ENCODE measurements at places on chromosomes 13 and 19. TPM values are rescaled to one million over a fixed set of nuclear protein-coding genes. Genes with fewer than 3 reads are reported as not detected.

The SERP2 gene
- total RNA-seq = 1.4 TPM

The PLK5 gene
- total RNA-seq = not detected

The SLC6A16 gene
- 0.28 TPM for total RNA-seq

The CHST8 gene
- total RNA-seq = 0.09 TPM

The PCDH8 gene
- total RNA-seq = not detected

The CGB5 gene
- total RNA-seq = not detected

The PSG1 gene
- under 0.01 TPM for total RNA-seq

The CAPN12 gene
- not detected for total RNA-seq

The KLF1 gene
- not detected for total RNA-seq

The CGB3 gene
- total RNA-seq = not detected

The SLITRK5 gene
- not detected for total RNA-seq

The TRPC4 gene
- 0.05 TPM for total RNA-seq

GRCh38 chr13:83953916-83954315 is 71.6 kb upstream of the SLITRK1 start:
- DNase-seq = no peak

DNA sequence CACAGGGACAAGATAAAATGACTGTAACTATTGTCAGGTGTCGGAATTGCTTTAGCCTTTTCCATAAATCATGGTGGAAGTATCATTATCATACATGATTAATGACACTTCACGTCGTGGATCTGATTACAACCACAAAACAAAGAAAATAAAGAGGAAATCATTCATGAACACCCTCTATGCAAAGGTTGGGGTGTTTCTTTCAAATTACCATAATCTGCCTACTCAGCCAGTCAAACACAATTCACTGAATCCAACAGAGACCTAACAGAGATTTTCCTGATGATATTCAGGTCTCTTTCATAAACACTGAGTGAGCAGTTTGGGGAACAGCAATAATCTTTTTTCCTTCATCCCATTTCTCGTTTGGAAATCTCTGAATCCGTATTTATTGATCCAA is 625.6 kb downstream of the DCT start:
- no peak for DNase-seq

DNA sequence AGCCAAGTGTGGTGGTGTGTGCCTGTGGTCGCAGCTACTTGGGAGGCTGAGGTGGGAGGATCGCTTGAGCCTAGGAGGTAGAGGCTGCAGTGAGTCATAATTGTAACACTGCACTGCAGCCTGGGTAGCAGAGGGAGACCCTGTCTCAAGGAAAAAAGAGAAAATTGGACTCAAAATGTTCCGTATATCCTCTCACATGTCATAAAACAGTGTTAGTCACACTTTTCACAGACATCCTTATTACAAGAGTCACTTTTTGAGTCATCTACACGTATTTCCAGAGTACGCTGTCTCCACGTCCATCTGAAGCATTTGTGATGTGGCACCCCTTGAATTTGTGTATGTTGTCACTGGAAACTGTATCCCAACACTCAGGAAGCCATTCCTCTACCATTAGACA is 133.0 kb downstream of the SIPA1L3 start:
- DNase-seq = peak; percentile 71

GRCh38 chr13:49516467-49516866 is 20.7 kb downstream of the PHF11 start:
- DNase-seq = no peak

- no peak for DNase-seq
These were observed 860.8 kb upstream of the SLITRK5 start for GRCh38 chr13:86810361-86810760.

DNA sequence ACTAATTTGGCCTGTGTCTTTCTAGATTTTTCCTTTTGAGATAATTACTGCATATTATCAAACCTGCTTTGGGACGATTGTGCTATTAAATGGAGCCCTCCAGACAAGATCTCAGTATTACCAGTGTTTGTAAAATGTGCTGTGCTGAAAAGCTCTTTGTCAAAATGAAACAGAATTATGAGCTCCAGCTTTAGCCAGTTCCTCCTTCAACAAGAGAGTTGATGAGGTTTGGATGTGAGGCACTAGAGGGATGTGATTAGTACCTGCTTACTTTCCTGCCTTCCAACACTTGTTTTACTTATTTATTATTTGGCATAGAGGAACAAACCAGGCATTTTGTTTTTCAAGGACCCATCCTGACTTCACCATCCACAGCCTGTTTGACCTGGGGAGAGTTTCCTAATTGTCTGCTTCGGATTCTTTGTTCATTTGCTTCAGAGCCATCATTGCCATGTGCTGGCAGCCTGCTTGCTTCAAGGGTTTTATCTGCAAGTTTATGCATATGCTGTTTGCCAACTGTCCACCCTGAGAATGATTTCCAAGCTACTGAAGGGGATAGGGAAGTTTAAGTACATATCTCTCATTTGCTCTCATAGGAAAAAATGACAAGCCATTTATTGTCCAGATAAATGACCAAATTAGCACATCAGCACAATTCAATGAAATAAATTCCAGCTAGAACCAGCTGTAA is 32.9 kb upstream of the CPB2 start:
- no peak for DNase-seq

- peak; percentile 2 for DNase-seq
These were observed 595.4 kb downstream of the DIAPH3 start for GRCh38 chr13:59568306-59568705.

DNA sequence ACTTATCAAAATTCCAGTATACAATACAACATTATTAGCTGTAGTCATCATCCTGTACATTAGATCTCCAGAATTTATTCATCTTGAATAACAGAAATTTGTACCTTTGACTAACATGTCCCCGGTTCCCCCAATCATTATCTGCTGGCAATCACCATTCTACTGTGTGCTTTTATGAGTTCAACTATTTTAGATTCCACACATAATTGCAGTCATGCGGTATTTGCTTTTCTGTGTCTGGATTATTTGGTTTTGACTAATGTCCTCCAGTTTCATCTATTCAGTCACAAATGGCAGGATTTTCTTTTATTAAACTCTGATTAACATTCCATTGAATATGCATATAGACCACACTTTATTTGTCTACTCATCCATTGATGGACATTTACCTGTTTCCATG is 530.7 kb upstream of the SLITRK1 start:
- no peak for DNase-seq

DNA sequence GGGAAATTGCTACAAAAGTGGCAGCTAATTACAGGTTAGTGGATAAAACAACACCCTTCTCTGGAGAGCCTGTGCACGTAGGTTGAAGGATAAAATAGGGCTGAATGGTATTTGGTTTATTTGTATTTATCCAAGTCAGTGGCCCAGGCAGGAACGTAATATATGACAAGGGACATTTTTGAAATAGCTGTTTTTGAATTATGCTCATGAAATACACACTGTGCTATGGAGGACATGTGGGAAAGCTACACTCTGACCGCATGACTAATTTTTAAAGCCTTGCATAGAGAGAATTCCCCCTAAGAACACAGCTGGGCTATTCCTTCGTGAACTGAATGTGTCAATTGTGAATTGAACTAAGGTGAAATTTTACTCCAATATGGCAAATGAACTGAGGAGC is 292.1 kb upstream of the MAB21L1 start:
- no peak for DNase-seq

- peak; percentile 29 for DNase-seq
These were observed 10.0 kb downstream of the ZNF383 start for GRCh38 chr19:37227996-37228395.

- DNase-seq = no peak
These were observed 10.1 kb downstream of the B3GLCT start for GRCh38 chr13:31209841-31210210.

DNA sequence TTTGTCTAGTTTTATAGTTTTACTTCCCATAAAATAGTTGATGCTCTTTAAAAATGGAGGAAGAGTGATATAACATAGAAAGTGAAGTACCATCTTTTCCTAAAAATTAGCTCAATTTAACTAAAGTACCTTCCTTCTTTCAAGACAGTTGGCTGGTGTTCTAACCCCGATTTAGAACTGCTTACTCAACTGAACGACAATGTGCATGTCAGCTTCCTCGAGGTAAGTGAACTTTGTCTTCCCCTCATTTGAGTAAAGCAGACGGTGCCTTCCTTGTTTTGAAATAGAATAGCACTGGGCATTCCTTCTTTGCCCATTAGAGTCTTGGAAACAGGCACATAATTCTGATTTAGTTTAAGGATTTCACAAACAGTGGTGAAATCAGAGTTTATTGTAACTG is 1519.2 kb downstream of the EFNB2 start:
- no peak for DNase-seq

GRCh38 chr13:34048652-34049051 is 230.7 kb downstream of the RFC3 start:
- DNase-seq = no peak

DNA sequence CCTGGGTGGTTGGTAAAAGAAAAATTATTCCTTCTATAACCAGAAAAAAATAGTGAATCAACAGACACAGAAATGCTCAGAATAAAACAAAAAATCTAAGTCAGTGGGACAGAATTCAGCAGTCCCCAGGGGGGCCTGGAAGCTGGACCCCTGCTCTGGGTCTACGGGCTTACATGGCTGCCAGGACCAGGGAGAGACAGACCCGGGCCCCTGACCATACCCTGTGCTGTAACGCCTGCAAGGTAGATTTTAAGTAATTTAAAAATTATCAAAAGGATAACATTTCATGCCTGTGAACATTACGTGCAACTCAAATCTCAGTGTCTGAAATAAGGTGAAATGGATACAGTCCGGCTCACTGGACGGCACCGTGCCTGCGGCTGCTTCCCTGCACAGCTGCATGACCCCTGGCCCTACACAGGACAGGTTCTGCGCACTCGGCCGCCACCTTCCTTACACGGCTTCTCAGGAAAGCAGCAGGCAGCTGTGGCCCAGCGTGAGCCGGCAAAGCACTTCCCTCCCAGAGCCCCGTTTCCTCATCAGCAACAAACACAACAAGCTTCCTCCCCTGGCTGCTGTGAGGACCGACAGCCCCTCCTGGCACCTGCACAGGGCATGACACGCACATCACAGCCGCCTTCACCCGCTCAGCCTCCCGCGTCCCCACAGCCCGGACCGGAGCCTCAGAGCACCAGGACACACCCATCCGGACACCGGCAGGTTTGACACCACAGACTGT is 22.2 kb downstream of the RASA3 start:
- DNase-seq = peak; percentile 93

DNA sequence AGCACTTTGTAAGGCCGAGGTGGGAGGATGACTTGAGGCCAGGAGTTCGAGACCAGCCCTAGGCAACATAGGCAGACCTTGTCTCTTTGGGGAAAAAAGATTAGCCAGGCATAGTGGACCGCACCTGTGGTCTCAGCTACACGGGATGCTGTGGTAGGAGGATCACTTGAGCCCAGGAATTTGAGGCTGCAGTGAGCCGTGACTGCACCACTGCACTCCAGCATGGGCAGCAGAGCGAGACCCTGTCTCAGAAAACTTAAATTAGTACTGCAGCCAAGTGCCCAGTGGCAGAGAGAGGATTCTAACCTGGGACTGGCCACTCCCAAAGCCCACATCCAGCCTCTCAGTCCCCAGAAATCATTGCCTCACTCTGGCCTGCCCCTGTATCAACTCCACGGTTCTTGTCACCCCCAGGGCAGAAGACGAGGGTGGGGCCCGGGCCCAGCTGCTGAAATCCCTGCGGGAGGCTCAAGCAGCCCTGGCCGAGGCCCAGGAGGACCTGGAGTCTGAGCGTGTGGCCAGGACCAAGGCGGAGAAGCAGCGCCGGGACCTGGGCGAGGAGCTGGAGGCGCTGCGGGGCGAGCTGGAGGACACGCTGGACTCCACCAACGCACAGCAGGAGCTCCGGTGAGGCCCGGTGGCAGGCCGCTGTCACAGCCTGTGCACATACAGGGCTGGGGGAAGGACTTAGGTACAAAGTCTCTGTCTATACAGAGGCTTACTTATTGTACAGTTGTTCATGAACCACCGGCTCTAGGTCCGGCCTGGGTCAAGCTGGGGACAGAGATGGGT is 53.4 kb downstream of the KCNC3 start:
- no peak for DNase-seq

- DNase-seq = no peak
These were observed 1.2 kb downstream of the CBARP start for GRCh38 chr19:1236576-1236975.
